ENCODE measurements at places on chromosomes 11 and 22.

GRCh38 chr22:24353121-24353520 is 74.3 kb upstream of the ADORA2A start:
- DNase-seq, result no peak

DNA sequence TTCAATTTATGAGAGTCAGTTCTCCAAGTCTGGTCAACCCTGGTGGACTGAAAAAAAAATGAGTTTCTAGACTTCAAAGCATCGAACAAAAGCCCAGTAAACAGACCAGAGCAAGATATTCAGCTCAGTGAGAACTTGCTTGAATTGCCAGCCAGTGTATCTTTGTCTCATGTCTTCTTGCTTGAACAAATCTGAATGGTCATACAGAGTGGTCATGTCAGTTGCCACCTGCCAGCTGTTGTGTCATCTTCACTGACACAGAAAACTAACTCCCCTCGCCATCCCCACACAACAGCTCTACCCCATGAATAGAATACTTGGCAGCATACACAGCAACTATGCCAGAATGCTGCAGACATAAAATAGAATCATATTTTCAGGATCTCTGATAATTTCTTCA is 27.5 kb upstream of the CALCB start:
- no peak for DNase-seq

DNA sequence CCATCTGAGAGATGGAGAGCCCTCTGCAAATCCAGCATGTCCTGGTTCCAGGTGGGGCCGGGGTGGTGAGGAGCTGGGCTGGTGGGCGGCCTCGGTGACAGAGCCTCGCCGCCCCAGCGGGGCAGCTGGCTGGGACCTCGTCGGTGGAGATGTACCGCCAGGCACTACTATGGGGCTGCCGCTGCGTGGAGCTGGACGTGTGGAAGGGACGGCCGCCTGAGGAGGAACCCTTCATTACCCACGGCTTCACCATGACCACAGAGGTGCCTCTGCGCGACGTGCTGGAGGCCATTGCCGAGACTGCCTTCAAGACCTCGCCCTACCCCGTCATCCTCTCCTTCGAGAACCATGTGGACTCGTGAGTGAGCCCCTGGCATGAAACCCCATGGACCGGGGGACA is 7.0 kb downstream of the PLCB3 start:
- no peak for DNase-seq

DNA sequence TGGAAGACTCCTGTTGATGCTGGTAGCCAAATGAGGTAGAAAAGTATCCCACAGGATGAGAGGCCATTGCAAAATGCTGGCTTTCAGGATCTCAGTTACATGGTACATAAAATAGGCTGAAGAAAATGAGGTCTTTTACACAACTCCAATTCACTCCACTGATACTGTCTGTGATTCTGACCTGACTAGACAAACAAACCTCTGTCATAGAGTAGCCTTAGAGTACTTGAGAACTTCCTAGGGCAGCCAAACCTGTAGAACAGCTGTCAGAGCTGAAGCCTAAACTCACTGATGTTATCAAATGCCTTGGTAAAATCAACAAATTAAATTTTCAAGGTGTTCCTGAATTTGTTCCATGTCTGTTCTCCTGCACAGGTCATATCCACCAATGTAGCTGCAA is 26.2 kb upstream of the POGLUT3 start:
- DNase-seq, result no peak
